WTC11 (cell line): ENCODE measurements at places on chromosomes 13 and 19. TPM values are rescaled to one million over a fixed set of nuclear protein-coding genes. Genes with fewer than 3 reads are reported as not detected.

Gene PCDH20
- total RNA-seq: 1.3 to 1.4 TPM (median 1.3 TPM) in 3 replicates

DNA sequence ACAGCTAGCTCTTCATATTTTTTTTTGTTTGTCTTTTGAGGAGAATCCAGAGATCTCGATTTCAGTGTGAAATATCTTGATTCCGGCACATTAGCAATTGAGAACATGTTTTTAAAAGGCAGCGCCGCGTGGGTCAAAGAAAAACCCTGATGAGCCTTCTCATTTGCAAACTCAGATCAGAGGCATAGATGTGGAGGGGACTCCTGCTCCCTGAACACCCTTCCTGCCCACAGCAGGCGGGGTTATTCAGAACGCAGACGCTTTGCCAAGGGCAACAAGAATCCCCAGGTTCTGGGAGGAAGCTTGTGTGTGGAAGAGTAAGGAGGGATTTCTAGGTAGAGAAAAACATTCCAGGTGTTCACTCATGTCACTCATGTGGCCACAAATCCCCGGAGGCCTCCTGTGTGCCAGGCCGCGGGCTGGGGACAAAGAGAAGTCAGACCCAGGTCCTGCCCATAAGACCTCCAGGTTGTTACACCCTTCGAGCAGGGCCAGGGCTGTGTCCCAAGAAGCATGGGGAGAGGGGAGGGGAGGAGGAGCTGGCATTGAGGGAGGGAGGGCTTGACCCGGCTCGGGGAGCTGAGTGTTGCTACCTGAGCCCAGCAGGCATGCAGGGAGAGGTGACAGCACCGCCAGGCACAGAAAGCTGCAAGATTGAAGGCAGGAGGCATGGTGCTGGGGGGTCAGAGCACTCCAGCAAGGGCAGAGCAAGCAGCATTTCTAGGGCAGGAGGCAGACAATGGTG lies 15.9 kb upstream of the IGLON5 start:
- H3K4me1 ChIP-seq: peaks cover 57% of the 10 kb centered on the region
- H3K27me3 ChIP-seq: peaks cover 5% of the 10 kb centered on the region; the same call in 1 of the 2 replicates
- peak overlapping the region; percentile 40 for H3K27ac ChIP-seq
- H3K4me3 ChIP-seq: peak overlapping the region; percentile 25
- H3K36me3 ChIP-seq: no peaks in the 10 kb centered on the region
- no peak for DNase-seq

DNA sequence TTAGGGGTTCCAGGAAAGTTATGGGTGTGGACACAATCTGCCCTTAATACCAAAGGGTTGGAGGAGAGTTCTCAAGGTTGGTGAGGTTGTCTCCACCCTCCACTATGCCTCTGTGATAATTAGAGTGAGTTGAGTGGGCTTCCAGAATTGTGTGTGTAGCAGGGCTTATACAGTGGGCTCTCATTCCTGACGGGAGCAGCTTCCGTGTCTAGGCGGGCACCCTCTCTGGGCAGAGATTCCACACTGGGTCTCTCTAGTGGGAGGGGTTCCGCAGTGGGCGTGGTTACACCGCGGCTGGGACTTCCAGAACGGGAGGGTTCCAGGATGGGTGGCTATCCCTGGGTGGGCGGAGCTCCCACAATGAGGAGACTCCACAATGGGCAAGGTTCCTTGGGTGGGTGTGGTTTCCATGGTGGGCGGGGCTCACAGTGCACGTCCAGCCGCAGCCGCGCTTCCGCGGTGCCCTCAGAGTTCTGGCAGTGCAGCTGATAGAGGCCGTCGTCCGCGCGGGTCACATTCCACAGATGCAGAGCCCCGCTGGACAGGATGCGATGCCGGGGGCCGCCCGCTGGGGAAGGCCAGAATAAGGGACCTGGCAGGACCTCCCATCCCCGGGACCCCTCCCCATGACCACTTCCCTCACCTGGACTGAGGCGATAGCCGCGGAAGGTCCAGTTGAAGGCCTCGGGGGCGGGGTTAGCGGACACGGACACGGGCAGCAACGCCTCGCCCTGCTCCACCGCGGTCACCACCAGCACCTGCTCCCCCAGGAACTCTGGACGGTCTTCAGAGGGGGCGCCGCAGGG lies 8.4 kb downstream of the NPHS1 start:
- H3K4me3 ChIP-seq: peak overlapping the region; percentile 76
- peak; percentile 96 for DNase-seq
- H3K4me1 ChIP-seq: peaks cover 22% of the 10 kb centered on the region

DNA sequence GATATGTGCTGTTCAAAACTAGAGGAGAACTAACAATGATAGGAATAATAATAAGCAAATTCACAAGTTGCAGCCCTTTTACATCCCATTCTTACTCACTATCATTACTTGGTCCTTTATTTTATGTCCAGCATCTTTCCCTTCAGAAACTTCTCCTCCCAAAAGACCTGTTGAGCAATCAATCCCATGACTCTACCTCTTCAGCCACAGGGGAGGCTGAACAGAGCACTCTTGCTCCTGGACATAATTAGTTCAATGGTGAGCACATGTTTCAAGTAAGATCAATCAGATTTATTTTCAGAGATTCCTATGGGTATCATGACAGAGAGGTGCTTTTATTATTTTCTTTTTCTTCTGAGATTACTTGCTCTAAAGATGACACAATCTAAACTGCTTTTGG lies 260.0 kb downstream of the COG6 start:
- no peaks in the 10 kb centered on the region for H3K27me3 ChIP-seq
- H3K4me3 ChIP-seq: no peak overlapping the region
- no peak overlapping the region for H3K27ac ChIP-seq
- H3K4me1 ChIP-seq: no peaks in the 10 kb centered on the region
- H3K36me3 ChIP-seq: no peaks in the 10 kb centered on the region
